KG1 (cell line): ENCODE measurements at places on chromosomes 11 and 22.
A peak's percentile ranks its signal among the peaks of the same experiment; 100 is the strongest.

- DNase-seq = no peak
Measured at GRCh38 chr11:134645576-134645975, 233.5 kb upstream of the B3GAT1 start.

GRCh38 chr11:3090096-3090901 lies 33.1 kb upstream of the CARS1 start:
- DNase-seq = no peak

- DNase-seq = no peak
Measured at GRCh38 chr11:11710556-11710955, 88.8 kb upstream of the GALNT18 start.

DNA sequence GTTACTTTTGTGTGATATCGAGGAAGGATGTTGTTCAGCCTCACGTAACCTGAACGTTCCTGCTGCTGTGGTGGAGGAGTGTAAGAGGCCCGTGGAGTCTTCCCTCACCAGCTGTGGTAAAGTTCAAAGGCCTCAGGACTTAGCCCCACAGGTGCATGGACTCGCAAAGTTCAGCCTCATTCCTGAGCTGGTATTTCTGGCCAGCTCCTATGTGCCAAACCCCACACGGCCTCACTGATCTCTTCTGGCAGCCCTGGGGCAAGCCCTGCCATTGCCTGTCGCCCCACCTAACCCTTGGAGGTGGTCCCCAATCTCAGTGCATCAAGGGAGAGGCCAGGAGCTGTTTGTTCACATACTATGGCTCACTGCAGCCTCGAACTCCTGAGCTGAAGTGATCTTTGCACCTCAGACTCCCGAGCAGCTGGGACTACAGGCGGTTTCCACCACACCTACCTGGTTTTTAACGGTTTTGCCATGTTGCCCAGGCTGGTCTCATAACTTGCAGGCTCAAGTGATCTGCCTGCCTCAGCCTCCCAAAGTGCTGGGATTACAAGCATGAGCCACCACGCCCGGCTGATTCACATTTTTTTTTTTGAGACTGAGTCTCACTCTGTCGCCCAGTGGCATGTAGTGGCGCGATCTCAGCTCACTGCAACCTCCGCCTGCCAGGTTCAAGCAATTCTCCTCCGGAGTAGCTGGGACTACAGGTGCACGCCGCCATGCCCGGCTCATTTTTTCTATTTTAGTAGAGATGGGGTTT lies 2.2 kb downstream of the PHRF1 start:
- DNase-seq = no peak

DNA sequence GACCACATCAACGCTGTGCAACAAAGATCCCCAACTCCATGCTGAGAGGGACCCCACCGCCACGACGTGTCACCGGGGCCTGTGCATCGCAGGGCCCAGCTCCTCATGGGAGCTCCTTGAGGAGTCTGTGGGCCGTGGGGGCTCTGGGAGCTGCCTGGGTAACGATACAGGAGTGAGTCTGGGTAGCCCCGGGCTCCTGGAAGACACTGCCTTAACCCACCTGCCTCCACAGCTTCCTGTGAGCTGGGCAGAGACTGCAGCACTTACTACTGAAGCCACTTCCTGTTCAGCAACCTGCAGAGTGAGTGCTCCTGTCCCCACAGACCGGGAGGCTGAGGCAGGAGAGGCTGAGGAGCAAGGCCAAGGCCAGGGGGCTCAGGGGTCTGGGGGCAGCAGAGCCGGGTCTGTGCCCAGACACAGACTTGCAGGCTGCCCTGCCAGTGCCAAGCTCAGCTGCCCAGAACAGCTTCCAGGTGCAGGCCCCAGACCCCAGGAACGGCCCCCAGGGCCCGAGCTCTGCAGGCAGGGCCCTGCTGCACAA lies 226.7 kb downstream of the BRD1 start:
- DNase-seq = no peak

GRCh38 chr11:43953521-43953920 lies 11.1 kb downstream of the C11orf96 start:
- DNase-seq = no peak

GRCh38 chr11:35033011-35033410 lies 106.0 kb upstream of the CD44 start:
- DNase-seq = no peak

- peak; percentile 66 for DNase-seq
Measured at GRCh38 chr22:42562279-42562678, 8.5 kb downstream of the SERHL2 start.

DNA sequence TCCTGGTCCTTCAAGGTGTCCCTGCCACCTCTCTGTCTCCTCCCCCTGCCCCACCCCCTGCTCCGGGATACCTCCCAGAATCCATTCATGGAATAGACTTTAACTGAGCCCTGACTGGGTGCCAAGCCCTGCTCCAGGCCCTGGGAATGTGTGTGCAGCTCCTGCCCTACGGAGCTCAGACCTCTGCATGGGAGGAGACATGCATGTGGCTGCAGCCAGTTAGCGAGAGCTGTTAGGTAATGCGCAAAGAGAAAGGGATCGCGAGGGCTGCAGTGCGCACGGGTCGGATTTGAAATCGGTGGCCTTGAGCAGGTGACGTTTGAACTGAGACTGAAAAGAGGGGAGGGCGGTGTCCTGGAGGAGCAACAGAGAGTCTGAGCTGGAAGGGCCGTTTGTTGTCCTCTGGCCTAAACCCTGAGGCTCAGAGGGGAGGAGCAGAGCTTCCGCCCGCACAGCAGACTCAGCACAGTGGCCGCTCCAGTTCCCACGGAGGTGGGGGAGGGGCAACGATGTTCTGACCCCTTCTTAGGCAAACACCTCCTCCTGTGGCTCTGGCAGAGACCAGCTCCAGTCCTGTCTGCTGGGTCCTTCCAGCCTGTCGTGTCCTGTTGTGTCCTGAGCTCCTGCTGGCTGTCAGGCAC lies 19.8 kb upstream of the LRRC10B start:
- no peak for DNase-seq

DNA sequence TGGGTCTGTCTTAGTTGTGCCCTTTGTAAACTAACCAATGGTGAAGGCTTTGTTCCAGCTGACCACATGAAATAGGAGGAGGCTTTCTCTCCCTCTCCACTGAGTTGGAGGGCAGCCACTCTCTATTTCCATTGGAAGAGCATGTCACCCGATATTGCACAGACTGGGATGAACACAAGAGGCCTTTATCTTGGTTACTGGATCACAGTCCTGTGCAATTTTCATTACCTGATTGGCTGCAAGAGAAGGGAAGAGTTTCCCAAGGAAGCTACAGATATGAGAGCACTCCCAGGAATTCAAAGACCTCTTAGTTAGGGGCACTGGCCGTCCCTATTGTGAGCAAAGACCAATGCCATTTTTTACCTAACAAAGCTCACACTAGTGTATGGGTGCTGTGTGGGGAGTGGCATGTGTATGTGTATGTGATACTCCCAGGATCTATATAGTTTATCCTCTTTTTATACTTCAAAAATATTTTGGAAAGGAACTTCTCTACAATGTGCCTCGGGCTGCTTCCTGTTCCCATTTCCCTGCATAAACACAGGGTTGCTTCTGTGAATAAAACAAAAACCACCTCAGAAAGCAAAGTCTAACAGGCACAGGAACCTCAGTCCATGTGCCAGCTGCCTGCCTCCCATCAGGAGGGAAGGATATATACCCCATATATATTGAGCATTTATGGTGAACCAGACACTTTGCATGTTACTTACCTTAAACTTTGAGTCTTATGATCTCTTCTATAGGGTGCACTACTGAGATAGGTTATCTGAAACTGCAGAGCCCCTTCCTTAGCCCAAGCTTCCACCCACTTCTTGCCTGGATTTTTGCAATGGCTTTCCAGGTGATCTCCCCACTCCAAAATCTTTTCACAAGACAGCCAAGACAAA lies 126.5 kb downstream of the RASSF10 start:
- no peak for DNase-seq

DNA sequence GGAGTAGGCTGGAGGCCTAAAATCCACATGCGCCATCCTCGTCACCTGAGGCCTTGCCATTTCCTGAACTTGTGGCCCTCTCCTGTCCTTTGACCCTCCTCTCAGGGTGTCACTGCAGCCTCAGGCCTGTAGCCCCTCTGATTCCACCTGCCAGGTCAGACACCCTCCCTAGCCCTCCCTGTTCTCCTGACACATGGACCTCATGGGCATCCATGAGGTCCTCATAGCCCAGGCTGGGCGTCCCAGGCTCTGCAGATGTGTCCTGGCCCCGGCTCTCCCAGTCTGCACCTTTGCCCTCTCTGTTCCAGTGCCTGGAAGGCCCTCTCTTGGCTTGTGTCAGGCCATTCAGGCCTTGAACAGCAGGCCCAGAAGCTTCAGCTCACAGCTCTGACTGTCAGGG lies 15.8 kb downstream of the RAB36 start:
- DNase-seq = no peak

DNA sequence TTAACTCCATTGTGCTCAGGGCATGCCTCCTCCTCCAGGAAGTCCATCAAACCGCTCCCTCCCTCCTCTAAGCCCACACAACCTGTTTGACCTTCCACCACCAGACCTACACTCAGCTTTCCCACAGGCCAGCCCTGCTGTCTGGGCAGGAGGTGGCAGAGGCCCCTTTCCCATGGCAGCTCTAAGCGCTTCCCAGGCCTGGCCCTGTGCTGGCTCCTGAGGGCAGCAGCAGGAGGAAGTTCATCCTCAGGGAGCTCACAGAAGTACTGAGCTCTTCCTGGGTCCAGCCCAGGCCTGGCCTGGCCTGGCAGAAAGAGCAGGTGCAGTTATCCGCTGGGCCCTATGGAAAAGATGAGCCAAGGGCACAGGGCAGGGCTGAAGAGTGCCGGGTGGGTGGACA lies 31.4 kb downstream of the ARAP1 start:
- no peak for DNase-seq

GRCh38 chr22:25362215-25362882 lies 142.9 kb downstream of the CRYBB2 start:
- peak; percentile 5 for DNase-seq

GRCh38 chr22:25383892-25384291 lies 164.5 kb downstream of the CRYBB2 start:
- no peak for DNase-seq

- DNase-seq = peak; percentile 63
Measured at GRCh38 chr11:10413268-10413667, 41.8 kb upstream of the AMPD3 start.
